Activated CD4-positive, alpha-beta T cell treated with anti-CD3 and anti-CD28 coated beads for 36 hours (primary cell): ENCODE measurements at places on chromosomes 4 and X. TPM values are rescaled to one million over a fixed set of nuclear protein-coding genes. Genes with fewer than 3 reads are reported as not detected.

DNA sequence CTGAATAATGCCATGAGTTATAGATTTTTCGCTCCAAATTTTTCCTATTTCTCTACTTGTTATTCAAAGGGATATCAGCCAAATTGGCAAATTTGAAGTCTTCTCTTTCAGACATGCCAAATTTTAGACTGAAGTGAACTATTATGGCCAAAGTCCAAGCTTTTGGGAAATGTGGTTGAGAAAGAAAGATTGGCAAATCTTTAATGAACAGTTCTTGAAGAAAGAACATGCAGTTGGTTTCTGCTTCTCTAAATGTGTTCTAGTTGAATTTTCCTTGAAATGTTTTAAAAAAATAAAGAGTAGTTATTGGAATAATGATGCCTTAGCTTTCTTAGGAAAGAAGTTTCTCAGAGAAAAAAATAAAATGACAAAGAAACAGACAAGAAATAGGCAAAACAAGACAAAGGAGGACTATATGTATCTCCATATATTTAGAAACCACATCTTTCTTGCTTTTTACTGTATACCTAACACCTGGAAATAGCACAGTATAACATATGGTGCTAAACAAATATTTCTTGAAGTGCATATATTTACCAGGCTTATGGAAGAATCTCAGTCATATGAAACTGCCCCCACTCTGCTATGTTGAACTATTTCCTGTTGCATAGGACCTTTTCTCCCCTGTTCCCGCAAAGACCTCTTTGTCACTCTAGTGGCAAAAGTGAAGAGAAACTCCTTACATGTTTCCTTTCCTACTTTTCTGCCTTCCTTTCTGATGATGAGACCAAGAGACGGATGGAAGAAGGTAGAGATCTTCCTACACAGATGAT, 250.0 kb downstream of the ARHGAP24 start:
- no peak for DNase-seq

DNA sequence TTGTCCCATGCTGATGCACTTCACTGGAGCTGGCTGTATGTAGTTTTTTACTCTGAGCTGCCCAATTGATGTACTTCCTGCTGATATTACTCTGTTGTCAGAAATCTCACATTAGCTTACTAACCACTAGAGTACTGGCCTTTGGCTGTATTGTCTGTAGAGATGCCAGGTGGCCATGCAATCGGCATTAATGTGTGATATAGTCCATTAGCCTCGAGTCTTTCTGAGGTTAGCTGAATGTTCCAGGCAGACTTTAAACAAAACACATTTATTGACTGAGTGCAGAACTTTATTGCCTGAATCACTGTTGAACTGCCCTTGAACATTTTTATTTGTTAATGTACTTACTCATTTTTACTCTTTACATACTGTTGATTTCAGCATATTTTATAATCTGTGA, 335.2 kb downstream of the PCDH10 start:
- no peak for DNase-seq

DNA sequence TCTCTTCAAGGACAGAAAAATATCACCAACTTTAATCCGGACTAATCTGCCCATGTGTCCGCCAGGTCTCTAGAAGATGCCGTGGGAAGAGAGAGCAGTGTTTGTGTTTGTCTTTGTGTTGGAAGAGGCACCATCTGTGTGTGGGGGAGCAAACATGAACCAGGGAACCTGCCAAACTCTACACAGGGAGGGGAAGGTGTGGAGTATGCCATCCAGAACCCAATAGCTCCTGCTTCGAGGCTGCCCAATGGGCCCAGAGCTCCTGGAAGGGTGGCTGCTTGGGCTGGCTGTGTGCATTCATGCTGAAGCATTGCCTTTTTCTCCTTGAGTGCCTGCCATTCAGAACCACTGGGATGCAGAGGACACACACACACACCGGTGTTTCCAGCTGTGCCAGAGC, 536.2 kb downstream of the MID1IP1 start:
- no peak for DNase-seq

- DNase-seq = no peak
Observed at GRCh38 chrX:15911734-15912550, 57.3 kb upstream of the AP1S2 start.

Gene OTUD6A
- total RNA-seq = not detected
